Fibroblast of upper back skin (primary cell): ENCODE measurements at places on chromosomes 5 and 9.

GRCh38 chr5:132830436-132831094, at the start of gene SHROOM1:
Gene SHROOM1, minus strand, starts transcription at chr5:132830647. Its CDS starts 4,507 bp downstream, at chr5:132826140.
- no peak for DNase-seq

GRCh38 chr5:107103522-107103921, 567.2 kb downstream of the EFNA5 start:
- DNase-seq = no peak

DNA sequence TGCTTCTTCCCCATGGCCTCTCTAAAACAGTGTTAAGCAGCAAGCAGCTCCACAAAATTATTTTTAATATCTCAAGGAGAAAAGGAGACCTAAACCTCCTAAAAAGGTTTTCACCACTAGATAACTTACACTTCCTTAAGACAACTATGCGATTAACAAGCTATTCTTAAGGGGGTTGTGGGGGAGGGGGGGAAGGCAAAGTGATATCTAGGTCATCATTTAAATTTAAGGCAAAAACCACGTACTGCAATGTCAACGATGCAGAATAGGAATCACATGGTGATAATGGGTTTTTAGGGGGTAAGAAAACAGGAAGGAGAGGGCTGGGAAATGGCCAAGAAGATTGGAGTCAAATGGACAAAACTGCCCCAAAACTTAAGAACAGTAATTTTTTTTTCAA, 32.6 kb downstream of the CSNK1A1 start:
- no peak for DNase-seq

- peak; percentile 66 for DNase-seq
Observed at GRCh38 chr5:143471041-143471509, 67.6 kb upstream of the NR3C1 start.
